ENCODE measurements at places on chromosomes 16 and 17.

GRCh38 chr16:49604602-49605001 is 231.0 kb downstream of the C16orf78 start:
- no peak for DNase-seq

- peak; percentile 14 for DNase-seq
Measured at GRCh38 chr16:80899809-80900592, 95.6 kb upstream of the CDYL2 start.

DNA sequence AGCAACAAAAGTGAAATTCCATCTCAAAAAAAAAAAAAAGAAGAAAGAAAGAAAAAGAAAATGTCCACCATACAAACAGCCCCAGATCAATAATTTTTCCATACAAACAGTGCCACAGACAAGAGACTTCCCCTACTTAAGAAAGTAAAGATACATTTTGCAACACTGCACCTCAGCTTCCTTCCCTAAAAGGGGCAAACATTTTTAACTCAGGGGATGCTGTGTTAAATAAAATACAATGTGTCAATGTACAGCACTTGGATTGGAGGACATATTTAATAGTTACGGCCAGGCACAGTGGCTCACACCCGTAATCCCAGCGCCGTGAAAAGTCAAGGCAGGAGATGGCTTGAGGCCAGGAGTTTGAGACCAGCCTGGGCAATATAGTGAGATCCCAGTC is 22.3 kb downstream of the MYH11 start:
- no peak for DNase-seq

- DNase-seq, result no peak
Measured at GRCh38 chr17:42543190-42544079, 7.4 kb downstream of the NAGLU start.

GRCh38 chr16:85455534-85455933 is 157.6 kb upstream of the GSE1 start:
- DNase-seq, result no peak

GRCh38 chr17:32445497-32445896 is 1.2 kb downstream of the PSMD11 start:
- no peak for DNase-seq

GRCh38 chr17:68057531-68057952 is 22.0 kb downstream of the KPNA2 start:
- DNase-seq, result peak; percentile 37

DNA sequence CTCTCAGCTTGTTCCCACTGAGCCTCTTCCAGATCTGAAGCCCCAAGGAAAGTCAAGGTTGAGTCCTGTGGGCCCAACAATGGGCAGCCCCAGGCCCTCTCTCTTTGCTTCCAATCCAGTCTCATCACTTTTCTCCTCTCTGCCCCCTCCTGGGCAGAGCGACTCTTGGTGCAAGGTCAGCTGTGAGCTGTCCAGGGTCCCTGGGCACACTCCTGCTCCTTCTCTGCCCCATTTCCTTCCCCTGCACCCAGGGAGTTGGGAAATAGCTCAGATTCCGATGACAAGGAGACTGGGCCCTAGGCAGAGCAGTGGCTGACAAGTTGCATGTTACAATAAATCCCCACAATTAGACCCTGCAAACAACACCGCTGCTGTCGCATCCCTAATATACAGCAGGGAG is 16.1 kb upstream of the CRHR1 start:
- DNase-seq, result no peak

GRCh38 chr16:54142787-54143186 is 143.8 kb downstream of the IRX3 start:
- no peak for DNase-seq

- peak; percentile 21 for DNase-seq
Measured at GRCh38 chr17:35726127-35726952, 5.1 kb upstream of the RASL10B start.

- DNase-seq, result no peak
Measured at GRCh38 chr17:53330756-53331155, 492.0 kb upstream of the KIF2B start.

- peak; percentile 9 for DNase-seq
Measured at GRCh38 chr16:825341-826061, 25.0 kb upstream of the GNG13 start.

- DNase-seq, result no peak
Measured at GRCh38 chr17:77513045-77513444, 372.3 kb downstream of the SEC14L1 start.

- DNase-seq, result no peak
Measured at GRCh38 chr17:40352779-40353394, 11.7 kb downstream of the GJD3 start.

DNA sequence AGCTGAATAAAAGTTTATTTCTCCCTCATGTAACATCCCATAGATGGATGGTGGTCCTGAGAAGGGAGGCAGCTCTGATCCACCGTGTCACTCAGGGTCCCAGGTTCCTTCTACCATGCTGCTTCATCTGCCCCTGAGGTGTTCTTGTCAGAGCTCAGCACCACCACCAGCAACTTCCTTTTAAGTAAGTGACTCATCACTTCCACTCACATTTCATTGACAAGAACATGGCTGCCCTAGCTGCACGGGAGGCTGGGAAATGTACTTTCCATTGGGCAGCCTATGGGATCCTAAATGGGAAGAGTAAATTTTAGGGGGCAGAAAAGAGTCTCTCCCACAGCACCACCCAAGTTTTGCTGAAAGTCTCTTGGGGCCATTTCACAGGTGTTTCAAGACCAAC is 134.7 kb downstream of the USP31 start:
- no peak for DNase-seq

- no peak for DNase-seq
Measured at GRCh38 chr16:4323845-4324488, 8.1 kb downstream of the GLIS2 start.

DNA sequence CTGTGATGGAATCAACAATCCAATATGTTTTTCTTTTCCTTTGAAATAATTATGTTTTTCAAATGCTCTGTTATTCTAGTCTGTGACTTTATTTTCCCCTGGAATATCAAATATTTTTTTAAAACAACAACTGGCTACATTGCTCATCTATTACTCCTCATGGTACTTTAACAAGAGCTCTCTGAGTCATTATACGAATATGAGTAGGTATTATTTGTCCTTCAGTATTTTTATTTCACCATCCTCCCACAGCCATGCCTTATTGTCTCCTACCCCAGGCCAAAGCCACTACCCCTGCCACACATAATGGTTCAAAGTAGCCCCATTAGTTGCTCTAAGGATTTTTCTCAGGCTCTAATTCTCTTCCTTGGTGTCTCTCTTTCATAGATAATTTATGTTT is 1572.3 kb downstream of the CDH8 start:
- DNase-seq, result no peak

GRCh38 chr16:20969386-20969785 is 68.8 kb downstream of the LYRM1 start:
- DNase-seq, result no peak

DNA sequence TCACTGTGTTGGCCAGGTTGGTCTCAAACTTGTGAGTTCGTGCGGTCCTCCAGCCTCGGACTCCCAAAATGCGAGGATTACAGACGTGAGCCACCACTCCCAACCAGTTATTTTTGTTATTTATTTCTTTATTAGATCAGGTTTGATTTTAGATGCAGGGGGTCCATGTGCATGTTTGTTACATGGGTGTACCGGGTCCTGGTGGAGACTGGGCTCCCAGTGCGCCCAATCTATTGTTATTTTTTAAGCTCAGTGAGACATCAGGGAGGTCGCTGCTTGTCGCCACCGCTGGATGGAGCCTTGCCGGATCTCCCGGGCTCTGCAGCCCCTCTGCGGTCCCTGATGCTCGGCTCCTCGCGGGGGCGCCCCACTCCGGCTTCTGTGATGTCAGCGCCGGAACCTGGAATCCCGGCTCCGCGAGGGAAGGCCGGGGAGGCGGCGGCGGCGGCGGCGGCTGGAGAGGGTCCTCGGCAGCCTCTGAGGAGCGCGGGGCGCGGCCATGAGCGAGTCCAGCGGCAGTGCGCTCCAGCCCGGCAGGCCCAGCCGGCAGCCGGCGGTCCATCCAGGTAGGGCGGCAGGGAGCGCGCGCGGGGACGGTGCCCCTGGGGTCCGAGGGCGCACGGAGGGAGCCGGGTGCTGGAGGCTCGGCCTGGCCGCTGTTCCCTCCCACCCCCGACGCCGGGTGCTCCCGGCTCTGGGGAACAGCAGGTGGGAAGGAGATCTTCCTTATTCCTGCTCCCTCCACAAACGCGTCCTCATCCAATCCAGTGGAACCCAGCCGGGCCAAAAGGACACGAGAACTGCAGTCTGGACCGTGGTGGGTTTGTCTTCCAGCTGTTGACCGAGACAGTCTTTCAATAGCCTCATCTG is at the start of gene TMC7:
Gene TMC7, plus strand, starts transcription at position 370 of the 870 bp plus-strand sequence. Its CDS starts 130 bp downstream, at position 500.
- DNase-seq, result peak; percentile 85

GRCh38 chr17:36024106-36024869 is 6.5 kb upstream of the CCL23 start:
- DNase-seq, result no peak

GRCh38 chr16:66728117-66728787 is 23.2 kb downstream of the DYNC1LI2 start:
- DNase-seq, result peak; percentile 52
